ENCODE measurements at places on chromosomes 16 and 17. TPM values are rescaled to one million over a fixed set of nuclear protein-coding genes. Genes with fewer than 3 reads are reported as not detected.

DNA sequence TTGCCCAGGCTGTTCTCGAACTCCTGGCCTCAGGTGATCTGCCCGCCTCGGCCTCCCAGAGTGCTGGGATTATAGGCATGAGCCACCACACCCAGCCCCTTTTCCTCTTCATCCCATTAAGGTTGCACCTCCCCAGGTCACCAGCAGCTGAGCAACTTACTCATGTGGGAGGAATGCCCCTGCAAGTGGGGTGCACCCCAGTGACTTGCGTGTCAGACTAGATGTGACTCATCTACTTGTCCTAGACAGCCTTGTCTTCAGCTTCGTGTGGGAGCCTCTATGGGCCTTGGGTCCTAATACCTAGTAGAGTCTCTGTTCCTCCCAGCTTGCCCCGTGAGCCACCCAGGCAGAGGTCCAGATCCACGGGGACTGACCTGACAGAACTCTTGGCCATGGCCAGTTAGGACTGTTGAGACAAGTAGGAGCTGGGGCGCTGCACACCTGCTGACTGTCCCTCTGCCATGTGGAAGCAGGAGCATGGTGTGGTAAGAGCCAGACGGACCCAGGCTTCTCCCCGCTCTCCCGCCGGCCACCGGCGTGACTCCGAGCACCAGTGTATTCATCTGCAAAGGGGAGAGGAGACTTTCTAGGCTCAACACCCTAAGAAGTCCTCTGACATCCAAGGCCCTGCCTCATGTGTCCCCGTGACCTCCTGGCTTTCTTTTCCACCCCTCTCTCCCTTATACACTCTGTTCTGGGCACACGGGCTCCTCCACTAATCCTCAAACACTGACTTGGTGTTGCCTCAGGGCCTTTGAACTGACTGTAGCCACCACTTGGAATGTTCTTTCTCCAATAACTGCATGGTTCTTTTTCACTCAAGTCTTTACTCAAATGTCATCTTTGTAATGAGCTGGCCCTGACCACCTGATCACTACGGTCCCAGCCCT, 11.6 kb upstream of the CBX4 start:
- peaks cover 2% of the 10 kb centered on the region for H3K27me3 ChIP-seq
- H3K27ac ChIP-seq = no peak overlapping the region
- H3K36me3 ChIP-seq = no peaks in the 10 kb centered on the region
- DNase-seq = peak; percentile 97

The TMEM204 gene
- 8.3 TPM for total RNA-seq

- H3K4me1 ChIP-seq = peaks cover 46% of the 10 kb centered on the region
- peak overlapping the region; percentile 76 for H3K27ac ChIP-seq
- no peak overlapping the region for H3K4me3 ChIP-seq
- no peaks in the 10 kb centered on the region for H3K27me3 ChIP-seq
- DNase-seq = peak; percentile 91
- H3K36me3 ChIP-seq = no peaks in the 10 kb centered on the region
These were observed 11.5 kb downstream of the CDH13 start for GRCh38 chr16:82638095-82638798.

- no peaks in the 10 kb centered on the region for H3K27me3 ChIP-seq
- no peaks in the 10 kb centered on the region for H3K36me3 ChIP-seq
- no peak overlapping the region for H3K27ac ChIP-seq
- H3K4me3 ChIP-seq = no peak overlapping the region
These were observed 144.9 kb downstream of the WWOX start for GRCh38 chr16:78244131-78244895.

DNA sequence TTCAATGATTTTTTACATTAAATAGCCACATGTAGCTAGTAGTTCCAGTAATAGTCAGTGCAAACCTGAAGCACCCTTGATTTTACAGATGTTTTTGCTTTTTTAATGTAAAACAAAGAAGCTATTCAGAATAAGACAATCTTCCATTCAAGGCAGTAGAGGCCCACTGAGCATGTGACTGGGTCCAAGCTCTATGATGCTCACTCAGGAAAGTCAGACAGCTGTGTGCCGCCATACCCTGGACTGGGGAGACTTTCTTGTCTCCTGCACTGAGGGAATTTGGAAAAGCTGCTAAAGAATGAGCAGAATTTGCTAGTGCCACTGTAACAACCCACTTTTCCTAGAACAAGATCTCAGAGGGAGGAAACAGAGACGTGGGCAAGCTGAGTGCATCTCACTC, 11.5 kb downstream of the CENPN start:
- H3K36me3 ChIP-seq = peaks cover 79% of the 10 kb centered on the region
- no peaks in the 10 kb centered on the region for H3K27me3 ChIP-seq
- no peaks in the 10 kb centered on the region for H3K4me1 ChIP-seq
- no peak overlapping the region for H3K4me3 ChIP-seq

- H3K4me3 ChIP-seq = no peak overlapping the region
- no peak overlapping the region for H3K27ac ChIP-seq
- no peaks in the 10 kb centered on the region for H3K36me3 ChIP-seq
- peak; percentile 36 for DNase-seq
- H3K27me3 ChIP-seq = peaks cover 59% of the 10 kb centered on the region
These were observed 1.2 kb downstream of the HOXB1 start for GRCh38 chr17:48529683-48530009.

All from osteoblast (primary cell).